MV-4-11 (cell line): ENCODE measurements at places on chromosomes 13 and 19.

DNA sequence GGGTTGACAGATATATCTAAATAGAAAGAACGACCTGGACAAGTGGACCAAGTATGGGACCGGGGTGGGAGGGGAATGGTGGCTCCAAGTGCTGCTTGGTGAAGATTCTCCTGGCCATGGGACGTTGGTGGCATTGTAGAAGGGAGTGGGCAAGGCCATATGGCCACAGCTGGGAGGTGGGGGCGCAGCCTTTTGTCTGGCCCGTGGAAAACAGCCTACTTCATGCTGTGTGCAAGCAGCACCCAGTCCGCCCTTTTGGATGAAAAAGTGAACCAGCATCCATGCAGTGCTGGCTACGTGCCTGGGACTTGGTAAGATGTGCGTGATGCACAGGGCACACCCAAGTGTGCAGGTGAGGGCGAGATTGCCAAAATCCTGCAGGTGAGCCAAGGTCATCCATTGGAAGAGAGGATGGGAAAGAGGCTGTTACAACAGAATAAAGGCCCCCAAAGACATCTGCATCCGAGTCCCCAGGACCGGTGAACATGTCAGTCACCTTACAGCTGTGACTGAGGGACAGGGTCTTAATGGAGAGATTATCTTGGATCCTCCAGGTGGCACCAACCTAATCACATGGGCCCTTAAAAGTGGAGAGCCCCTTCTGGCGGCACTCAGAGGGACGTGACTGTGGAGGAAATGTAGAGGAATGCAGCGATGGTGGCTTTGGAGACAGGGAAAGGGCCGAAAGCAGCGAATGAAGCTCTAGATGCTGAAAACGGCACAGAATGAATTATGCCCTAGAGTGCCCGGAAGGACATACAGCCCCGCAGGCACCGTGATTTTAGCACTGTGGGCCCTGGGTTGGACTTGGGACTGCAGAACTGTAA lies 40.8 kb downstream of the TEX29 start:
- DNase-seq: no peak

GRCh38 chr19:55580628-55581144 lies at the start of gene ZNF579:
Gene ZNF579 (minus strand): TSS chr19:55580848. CDS start chr19:55579639, 1,209 bp downstream.
- DNase-seq: peak; percentile 83

- DNase-seq: no peak
Observed at GRCh38 chr19:15948223-15949058, at the start of gene OR10H4. Gene OR10H4 (plus strand): TSS chr19:15949008. CDS start chr19:15949008, 0 bp downstream.

DNA sequence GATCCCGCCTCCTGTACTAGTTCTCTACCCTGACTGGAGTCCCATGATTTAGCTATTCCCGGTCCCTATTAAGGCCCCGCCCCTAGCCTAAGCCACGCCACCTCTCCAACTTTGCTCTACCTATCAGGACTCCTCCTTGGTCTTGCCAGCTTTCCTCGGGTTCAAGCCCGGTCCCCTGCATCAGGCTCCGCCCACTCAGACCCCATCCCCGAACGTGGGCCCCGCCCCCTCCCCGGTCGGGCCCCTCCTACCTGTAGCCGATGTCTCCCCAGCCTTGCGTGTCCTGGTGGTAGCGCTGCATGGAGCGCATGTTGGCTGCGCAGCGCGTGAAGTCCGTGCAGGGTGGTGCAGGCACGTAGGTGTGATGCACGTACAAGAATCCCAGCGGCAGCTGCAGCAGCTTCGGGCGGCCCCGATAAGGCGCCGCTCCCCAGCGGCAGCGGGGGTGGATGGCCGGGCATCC lies 7.3 kb upstream of the RASAL3 start:
- DNase-seq: no peak

DNA sequence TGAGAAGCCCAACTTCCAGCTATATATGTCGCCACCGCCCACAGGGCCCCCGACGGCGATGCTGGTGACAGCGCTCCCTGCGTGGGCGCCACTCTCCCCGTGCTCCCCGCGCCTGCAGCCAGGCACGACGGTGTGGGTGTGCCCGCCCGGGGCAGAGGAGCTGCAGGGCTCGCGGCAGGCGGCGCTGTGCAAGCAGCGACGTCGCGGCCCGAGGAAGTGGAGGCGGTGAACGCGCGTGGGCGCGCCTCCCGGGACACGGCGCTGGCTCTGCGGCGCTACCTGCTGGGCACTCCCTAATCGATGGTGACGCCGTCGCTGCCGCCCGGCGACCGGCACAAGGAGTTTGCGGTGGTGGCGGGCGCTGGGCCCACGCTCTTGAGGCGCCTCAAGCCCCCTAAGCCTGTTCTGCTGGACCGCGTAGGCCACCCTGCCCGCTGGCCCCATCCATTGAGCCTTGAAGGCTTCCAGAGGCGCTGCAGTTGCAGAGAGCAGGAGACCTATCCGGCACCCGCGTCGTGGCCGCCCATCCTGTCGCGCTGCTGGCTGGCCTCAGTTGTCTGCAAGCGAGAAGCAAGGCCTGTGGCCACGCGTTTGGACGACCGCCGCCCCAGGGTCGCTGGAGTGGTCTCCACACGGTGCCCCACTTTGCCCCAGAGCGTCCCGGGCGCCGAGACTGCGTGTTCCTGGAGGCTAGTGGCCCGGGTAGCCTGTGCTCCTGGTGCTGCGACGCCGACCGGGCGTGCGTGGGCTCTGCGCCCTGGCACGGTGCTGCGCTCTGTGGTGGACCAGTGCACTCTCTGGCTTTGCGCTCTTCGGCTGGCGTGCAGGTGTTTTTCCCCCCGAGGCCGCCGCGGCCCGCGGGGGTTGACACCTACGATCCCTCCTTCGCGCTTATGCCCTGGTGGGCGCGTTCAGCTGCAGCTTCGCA lies 23.1 kb downstream of the LRFN3 start:
- DNase-seq: peak; percentile 49

DNA sequence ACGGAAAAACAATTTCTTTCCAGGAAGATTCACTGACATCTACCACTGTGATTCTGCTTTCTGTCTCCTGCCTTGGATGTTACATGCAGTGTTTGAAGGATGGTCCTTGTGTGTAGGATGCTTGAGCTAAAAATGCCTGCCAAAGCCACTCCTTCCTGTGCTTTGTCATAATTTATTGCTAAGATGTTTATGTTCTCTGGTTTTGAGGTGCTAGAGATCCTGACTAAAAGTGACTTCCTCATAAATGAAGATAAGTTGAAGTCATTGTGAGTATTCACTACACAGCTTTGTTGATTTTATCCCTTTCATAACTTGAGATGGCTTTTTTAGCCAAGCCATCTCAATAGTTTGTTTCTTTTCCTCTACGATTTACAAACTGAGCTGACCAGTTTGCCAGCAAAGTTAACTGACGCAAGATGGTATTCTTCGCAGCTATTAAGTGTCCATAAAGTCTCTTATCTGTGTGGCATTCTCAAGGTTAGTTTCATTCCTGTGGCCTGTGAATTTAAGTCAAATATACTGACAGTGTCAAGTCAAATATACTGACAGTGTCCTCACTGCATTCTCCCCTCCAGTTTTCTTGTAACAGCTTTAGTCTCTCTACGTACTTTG lies 15.7 kb upstream of the FBXL3 start:
- DNase-seq: peak; percentile 61

DNA sequence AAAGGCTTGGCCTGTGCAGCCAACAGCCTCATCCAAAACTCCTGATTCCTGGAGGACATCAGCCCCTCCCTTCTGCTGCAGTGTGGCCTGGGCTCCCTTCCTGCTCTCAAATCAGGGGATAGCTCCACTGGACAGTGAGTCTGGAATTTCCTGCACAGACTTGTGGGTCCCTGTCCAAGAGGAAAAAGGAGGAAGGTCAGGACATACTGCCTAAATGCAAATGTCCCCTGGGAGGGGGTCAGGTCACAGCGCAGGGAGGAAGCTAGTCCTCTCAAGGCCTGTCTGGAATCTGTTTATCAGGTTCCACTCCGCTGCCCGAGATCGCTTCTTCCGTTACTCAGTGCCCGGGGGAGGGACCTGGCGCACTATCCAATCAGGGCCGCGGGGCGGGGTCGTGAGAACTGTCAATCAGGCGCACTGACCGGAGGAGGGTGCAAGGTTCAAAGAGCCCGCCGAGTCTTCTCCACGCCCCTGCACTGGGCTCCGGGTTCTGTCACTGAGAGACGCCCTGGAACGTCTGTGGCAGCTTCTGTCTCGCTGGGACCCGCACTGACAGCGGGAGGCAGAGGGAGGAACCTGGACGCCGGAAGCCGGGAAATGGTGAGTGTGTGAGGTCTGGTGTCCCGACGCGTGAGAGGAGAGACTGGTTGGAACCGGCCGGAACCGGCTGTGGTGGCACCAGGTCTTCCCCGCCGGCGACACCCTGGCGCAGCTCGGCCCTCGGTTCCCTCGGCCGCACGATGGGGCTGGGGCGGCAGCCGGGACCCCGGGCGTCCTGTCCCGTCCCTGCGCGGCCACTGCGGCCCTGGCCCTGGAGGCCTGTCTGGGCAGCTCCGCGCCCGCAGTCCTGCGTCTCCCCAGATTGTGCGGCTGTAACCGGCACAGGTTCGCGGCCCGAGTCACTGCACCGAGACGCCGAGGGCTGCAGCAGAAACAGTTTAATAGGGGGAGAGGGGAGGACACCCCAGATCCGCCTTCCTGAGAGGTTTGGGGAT lies at the start of gene ZNF441:
ZNF441 (plus strand) TSS at position 404 of the 995 bp plus-strand sequence; CDS start at position 598, 194 bp downstream.
- DNase-seq: no peak

GRCh38 chr19:4844348-4845179 lies 13.1 kb upstream of the TICAM1 start:
- no peak for DNase-seq

GRCh38 chr13:113620036-113620796 lies 35.7 kb downstream of the TFDP1 start:
- DNase-seq: no peak

DNA sequence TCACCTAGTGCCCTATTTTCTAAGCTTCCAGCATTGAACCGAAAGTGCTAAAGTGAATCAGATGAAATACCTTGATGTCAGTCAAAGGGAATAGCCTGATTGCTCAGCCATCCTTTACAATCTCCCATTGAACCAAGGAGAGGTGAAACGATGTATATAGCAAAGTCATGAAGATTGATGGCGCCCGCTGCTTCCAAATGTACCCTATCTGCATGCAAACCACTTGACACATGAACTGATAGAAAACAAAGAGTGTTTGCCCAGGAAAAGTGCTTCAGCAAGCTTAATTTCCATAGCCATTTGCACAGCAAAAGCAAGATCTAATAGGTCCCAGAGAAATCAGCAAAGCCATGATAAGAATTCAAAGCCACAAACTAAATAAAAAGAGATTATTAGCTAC lies 624.9 kb upstream of the PCDH9 start:
- no peak for DNase-seq

DNA sequence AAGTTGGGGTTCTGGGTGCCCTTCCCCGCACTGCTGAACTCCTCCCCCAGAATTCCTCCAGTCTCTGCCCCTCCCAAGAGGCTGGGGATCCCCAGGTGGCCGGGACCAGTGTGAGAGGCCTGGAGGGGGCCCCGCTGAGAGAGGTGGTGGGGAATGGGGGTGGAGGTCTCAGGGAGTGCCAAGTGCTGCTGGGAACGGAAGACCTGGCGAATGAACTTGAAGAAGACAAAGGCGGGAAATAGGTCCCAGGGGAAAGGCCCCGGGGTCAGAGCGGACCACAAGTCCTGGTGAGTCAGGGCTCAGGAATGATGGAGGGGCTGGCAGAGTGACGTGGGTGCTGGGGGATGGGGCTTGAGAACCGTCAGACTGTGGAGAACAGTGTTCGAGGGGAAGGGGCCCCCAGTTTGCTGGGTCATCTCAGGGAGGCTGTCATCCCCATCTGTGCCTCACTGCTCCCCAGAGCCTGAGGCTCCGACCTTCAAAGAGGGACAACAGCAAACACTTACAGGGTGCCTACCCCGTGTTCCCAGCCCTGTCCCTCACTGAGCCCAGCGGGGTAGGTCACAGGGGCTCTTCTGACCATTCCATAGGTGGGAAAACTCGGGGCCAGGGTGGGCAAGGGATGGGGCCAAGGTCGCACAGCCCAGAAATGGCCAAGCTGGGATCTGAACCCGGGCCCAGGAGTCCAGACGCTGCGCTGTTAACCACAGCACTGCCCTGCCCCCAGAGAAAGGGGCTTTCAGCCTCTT lies 16.0 kb upstream of the SEMA6B start:
- peak; percentile 54 for DNase-seq

- DNase-seq: no peak
Observed at GRCh38 chr13:40515702-40516101, 150.7 kb downstream of the FOXO1 start.

- DNase-seq: no peak
Observed at GRCh38 chr13:35988648-35989081, 142.5 kb downstream of the DCLK1 start.

- DNase-seq: no peak
Observed at GRCh38 chr19:47176071-47176626, 45.5 kb downstream of the SAE1 start.

GRCh38 chr19:49145573-49146407 lies 9.4 kb downstream of the HRC start:
- peak; percentile 75 for DNase-seq

- DNase-seq: no peak
Observed at GRCh38 chr19:15820646-15821045, 5.2 kb upstream of the OR10H1 start.

DNA sequence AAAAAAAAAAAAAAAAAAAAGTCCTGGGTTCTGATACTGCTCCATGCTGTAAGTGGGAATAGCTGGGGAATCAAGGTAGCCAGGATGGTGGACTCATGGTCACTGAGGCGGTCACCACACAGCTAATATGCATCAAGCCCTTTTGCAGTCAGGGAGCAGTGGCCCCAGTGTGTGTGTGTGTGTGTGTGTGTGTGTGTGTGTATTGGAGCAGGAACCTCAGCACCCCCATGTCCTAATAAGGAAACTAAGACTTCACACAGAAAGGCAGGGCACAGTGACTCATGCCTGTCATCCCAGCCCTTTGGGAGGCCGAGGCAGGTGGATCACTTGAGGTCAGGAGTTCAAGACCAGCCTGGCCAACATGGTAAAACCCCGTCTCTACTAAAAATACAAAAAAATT lies 12.0 kb downstream of the B3GNT3 start:
- DNase-seq: peak; percentile 71

GRCh38 chr19:42074513-42075363 lies 1.2 kb upstream of the ZNF574 start:
- no peak for DNase-seq

DNA sequence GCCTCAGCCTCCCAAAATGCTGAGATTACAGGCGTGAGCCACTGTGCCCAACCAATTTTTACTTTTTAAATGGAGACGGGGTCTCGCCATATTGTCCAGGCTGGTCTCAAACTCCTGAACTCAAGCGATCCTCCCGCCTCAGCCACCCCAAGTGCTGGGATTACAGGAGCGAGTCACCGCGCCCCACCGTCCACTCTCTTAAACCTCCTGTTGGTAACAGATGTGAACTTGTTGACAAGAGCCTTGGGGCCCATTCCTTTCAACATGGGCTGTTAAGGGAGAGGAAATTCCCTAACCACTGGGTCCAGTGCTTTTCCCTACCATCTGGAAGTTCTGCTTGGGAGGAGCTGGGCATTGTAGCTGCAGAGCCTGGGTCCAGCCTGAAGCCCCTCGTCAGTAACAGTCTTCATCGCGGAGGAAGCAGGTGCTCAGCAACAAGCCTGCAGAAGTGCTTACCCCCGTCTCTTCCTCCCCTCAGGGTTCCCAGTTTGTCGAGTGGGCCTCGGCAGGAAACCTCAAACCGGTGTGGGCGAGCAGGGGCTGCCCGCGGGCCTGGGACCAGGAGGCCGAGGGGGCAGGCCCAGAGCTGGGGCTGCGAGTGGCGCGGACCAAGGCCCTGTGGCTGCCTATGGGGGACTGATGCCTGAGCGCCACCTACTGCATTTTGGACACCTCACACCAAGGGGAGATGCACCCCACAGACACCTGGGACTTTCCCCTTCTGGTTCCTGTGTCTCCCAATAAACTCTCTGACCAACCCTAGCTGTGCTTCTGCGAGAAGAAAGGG lies 4.0 kb upstream of the FLT3LG start:
- peak; percentile 50 for DNase-seq
